T-helper 2 cell (primary cell): ENCODE measurements at places on chromosomes 3 and 15.

DNA sequence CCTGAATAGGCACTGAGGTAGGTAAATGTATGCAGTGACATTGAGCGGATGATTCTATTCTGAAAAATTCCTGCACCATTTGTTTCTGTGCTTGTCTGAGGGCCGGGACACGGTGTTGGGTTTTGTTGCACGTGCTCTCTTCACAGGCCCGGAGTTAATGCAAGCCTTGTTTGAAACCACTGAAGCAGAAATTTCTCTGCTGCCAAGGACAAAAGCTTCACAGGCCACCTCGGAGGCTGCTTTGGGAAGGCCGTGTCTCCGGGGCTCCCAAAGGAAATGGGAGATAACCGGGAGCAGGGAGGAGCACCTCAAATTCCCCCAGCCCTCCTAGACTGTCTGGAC, 179.4 kb downstream of the OPA1 start:
- DNase-seq: no peak

- no peak for DNase-seq
Measured at GRCh38 chr15:26888761-26889160, 21.9 kb downstream of the GABRA5 start.

- no peak for DNase-seq
Measured at GRCh38 chr15:41832875-41833274, 5.0 kb downstream of the JMJD7 start.

DNA sequence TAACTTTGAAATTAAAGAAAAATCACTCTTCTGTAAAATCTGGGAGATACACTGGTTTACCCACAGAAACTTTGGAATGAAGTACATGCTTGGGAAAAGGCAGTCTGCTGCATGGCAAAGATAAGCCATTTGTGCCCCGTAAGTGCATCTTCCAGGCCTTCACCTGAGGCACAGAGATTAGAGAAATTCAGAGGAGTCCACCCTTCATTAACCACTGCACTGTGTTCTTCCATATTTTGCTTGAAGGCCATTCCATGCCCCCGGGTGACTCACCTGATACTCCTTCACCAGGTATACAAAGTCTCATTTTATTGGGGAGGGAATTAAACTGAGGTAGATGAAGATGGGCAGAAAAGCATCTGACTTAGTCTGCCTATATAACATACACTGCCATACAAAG, 53.0 kb downstream of the CMSS1 start:
- DNase-seq: no peak

- no peak for DNase-seq
Measured at GRCh38 chr3:189944285-189945145, 176.2 kb downstream of the P3H2 start.

- no peak for DNase-seq
Measured at GRCh38 chr15:89577776-89578115, 2.5 kb downstream of the TICRR start.

DNA sequence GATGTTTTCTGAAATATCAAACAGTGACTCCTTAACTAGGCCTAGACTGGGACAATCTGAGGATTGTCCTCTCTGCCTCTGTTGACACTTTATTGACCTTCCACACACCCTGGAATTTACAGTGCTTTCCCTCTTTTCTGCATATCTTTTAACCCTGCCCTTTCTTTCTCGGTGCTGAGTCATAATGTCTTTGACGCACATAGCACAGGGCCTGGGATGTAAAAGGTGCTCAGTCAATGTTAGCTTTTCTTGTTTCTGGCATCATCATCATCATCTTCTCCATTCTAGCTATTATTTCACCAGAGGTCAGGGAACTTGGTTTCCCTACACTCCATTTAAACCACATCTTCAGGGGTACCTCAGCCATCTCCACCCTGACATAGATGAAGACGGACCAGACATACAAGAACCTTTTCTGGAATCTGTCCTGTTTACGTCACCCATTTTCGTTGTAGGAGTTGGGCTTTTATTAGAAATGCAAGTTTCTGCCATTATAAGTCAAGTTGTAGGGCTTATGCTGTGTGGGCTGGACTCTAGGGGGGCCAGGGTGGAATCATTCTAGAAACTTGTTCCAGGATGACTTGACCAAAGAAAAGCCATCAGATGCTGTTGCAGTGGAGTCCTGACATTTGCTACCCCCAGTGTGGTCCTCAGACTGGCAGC, 46.6 kb downstream of the ZBTB38 start:
- no peak for DNase-seq

DNA sequence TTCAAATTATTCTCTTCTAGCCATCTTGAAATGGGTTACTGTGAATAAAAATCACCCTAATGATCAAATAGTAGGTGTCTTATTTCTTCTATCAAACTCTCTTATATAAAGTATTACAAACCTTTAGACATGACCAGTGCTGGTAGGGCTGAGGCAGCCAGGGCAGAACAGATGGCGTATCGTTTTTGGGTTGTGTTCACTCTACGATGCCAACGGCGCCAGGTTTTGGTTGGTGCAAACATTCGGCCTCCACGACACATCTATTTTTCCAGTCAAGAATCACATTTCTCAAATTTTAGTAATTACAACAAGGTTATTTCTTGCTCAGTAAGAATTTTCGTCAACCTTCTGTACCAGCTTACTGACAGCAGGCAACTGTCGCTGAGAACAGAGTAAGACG, 2.2 kb downstream of the RPL4 start:
- no peak for DNase-seq

- no peak for DNase-seq
Measured at GRCh38 chr3:183331498-183331897, 78.4 kb downstream of the B3GNT5 start.

DNA sequence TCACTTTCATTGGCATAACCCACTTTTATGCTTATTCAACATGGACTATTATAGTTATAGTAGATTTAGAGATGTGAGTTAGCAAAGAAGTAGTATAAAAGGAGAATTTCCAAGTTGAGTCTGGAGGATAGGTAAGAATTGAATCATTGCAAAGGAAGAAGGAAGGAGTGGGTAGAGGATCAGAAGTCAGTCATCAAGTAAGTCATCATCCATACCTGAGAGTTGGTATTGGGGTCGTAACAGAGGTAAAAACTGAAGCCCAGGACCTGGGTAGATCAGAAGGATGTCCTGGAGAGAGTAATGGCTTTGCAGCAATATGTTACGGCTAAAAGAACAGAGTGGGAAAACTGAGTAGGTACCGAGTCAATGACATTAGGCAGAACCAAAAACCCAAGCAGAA, 265.7 kb downstream of the SUCLG2 start:
- no peak for DNase-seq

DNA sequence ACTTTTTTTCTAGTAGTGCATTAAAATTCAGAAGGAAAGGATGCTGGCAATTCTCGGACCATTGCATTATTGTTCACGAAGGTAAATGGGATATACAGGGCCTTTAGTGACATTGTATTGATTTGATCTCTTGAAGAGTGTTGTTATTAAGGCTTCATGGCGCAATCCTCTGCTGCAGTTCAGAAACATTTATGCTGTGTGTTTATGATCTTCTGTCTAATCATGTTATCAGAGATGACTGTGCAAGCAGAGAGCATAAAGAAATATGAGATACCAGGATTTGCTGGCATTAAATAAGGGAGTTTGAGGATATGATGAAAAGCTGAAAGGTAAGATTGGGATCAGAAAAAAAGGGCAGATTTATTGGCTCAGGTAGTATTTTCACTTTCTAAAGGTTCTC, 180.6 kb downstream of the EPHA6 start:
- no peak for DNase-seq

DNA sequence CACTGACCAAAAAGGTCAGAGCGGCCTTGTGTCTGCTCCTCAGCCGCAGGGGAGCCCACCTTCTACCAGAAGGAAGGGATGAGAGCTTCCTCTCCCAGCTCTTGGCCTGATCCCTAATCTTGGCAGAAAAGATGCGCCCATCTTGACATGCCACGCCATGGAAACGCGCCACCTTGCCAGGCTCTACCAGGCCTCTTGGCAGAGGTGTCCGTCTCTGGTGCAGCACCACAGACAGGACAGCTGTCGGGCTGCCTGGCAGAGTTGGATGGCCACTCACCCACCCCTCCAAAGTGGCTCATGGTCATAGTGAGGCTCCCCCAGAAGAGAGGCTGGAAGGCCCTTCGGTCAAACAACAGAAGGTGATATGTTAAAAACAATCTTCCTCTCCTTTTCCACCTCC, 105.2 kb downstream of the LIPC start:
- DNase-seq: no peak

GRCh38 chr3:193831495-193832455, 238.8 kb downstream of the OPA1 start:
- no peak for DNase-seq

- no peak for DNase-seq
Measured at GRCh38 chr15:56930669-56931313, 12.3 kb downstream of the TCF12 start.

- no peak for DNase-seq
Measured at GRCh38 chr15:74350295-74351275, 16.9 kb downstream of the CYP11A1 start.

GRCh38 chr15:37094333-37094914, 5.9 kb downstream of the MEIS2 start:
- no peak for DNase-seq

DNA sequence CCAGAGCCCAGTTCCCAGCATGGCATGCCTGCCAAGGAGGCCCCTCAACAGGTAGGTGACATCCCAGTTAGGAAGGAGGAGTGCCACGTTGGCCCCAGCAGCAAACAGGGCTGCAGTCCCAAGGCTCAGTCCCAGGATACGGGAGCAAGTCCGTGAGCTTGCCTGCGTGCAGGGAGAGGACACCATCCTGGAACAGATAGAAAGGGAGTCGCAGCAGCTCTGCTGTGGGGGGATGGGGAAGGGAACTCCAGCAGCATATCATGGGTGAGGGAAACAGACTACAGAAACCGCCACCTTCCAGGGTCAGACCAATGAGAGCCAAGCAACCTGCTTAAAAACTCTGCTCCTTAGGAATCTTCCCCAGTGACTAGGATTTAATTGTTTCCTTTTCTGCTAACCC, 9.4 kb upstream of the DYNLT2B start:
- no peak for DNase-seq

GRCh38 chr15:100704281-100705055, 102.1 kb downstream of the ASB7 start:
- no peak for DNase-seq

GRCh38 chr15:97729270-97729669, 231.2 kb upstream of the ARRDC4 start:
- DNase-seq: no peak

DNA sequence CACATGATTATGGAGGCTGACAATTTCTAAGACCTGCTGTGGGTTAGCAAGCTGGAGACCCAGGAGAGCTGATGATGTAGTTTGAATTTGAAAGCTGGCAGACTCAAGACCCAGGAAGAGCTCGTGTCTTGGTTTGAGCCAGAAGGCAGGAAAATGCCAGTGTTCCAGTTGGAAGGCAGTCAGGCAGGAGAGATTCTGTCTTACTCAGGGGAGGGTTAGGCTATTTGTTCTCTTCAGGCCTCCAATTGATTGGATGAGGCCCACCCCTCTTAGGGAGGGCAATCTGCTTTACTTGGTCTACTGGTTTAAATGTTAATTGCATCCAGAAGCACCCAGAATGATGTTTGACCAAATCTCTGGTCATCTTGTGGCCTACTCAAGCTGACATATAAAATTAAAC, 40.4 kb upstream of the IGF2BP2 start:
- DNase-seq: no peak

GRCh38 chr3:4350789-4351163, 47.6 kb downstream of the SETMAR start:
- DNase-seq: peak; percentile 82

- DNase-seq: no peak
Measured at GRCh38 chr3:143693506-143693905, 154.8 kb downstream of the SLC9A9 start.

DNA sequence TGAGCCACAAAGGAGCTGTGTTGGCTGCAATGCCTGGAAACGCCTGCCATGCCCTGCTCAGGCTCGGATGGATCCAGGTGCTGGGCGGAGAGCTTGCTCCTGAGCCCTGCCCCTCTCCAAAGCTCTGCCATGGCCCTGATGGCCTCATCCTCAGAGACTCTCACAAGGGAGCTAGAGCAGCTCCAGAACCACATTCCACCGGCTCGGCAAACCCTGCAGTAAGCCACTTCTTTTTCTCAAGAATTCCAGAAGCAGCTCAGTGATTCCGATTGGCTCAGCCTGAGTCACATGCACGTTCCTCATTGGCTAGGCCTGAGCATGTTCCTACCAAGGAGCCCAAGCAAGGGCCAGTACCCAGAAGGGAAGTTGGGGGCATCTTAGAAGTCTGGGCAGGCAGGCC, 24.8 kb downstream of the TPRA1 start:
- no peak for DNase-seq

DNA sequence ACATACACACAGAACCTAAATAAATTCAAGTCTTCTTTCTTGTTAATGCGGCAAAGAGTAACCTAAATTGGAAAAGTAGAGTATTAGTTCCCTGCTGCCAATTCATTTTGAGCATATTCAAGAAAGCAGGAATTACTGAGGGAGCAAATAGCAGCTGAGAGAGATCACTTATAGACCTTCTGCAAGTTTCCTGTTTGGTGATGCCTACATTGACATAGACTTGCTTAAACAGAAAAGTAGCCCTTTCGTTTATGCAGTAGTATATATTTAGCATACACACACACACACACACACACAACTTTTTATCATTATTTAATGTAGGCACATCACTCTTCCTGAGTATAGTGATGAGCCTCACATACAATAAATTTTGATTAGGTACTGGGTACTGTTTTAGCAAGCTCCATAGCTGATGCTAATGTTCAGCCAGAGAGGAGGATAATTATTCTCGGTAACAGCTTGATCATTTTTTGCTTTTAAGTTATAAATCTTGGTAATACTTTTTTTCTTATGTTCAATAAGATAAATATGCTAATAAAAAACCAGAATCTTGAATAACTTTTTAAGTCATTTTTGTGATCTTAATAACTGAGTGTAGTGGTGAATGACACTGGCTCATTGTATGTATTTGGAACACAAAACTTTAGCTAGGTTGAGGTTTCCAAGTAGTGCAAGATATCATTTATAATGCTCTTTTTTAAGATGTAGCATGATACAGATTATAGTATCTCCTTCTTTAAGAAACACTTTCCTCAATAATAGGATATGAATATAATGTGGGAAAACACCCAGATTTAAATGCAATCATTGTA, 174.7 kb downstream of the MBNL1 start:
- DNase-seq: no peak

DNA sequence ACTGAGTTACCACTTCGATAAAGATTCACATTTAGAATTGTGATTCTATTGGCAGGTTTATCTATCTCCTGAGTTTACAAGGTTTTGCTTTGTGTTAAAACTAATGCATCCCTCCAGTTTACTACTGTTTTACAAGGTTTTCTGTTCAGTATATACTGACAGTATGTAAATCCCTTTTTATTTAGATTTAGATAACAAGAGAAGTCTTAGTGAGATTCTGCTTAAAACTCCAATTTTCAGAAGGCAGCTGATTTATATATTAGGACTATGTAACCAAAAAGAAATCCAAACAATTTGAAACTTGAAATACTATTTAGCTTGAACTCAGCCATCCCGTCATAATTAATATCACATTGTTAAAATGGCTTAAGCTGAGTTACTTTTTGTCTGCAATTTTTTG, 619.2 kb downstream of the NAALADL2 start:
- no peak for DNase-seq

- DNase-seq: no peak
Measured at GRCh38 chr3:31892500-31892899, 88.6 kb downstream of the OSBPL10 start.
